NCI-H1092 (cell line): ENCODE measurements at places on chromosomes 16 and 17.

GRCh38 chr16:17356243-17356933 is 114.4 kb downstream of the XYLT1 start:
- no peak for DNase-seq

- no peak for DNase-seq
Measured at GRCh38 chr16:75379911-75380847, 53.1 kb downstream of the CFDP1 start.

GRCh38 chr17:17382971-17383370 is 79.8 kb downstream of the NT5M start:
- no peak for DNase-seq

DNA sequence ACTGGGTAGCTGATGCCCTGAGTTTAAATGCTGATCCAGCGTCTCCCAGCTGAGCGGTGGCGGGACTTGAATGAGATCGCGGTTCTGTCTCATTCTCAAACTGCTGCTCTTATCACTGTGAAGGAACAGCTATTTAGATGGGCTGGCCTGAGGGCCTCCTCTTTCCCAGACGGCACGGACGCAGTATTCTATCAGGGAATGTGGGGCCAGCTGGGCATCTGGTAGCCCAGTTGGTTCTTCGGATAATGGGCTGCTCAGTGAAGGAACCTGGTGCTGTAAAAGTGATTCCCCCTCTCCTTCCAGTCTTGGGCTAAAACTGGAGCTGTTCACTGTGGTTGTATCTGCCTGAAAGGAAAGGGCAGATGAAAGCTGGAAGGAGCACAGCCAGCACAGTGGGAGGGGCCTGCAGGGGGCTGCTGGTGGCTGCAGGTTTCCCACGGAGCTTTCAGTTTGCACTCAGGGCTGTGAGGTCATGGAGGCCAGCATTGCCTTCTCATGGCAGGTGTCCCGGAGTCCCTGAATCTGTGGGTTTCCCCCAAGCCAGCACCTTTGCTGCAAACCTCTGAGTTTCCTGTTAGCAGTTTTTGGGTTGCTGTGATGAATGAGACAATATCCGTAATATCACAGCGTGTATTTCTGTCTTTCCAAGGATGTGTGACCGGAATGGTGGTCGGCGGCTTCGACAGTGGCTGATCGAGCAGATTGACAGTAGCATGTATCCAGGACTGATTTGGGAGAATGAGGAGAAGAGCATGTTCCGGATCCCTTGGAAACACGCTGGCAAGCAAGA is 3.6 kb downstream of the IRF8 start:
- no peak for DNase-seq

GRCh38 chr17:66514227-66514806 is 211.9 kb downstream of the PRKCA start:
- DNase-seq, result no peak

- DNase-seq, result peak; percentile 93
Measured at GRCh38 chr17:77734371-77735080, 224.0 kb upstream of the TNRC6C start.

DNA sequence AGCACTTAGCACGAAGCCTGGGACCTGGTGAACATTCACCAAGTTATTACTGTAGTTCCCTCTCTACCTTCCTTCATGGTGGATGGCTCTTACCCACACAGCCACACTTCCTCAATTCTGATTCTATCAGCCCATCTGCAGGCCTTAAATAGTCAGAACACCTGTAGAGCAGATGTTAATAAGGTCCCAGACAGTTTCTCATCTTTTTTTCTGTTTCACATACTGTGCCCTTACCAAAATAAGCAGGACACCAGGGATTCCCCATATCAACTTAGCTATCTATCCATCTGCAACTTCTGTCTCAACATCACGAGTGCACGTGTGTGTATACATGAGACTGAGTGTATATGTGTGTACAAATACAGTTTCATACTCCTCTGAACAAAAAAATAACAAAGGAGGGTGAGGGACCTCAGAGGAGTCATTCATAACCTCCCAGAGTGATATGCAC is 2.8 kb downstream of the RECQL5 start:
- no peak for DNase-seq

DNA sequence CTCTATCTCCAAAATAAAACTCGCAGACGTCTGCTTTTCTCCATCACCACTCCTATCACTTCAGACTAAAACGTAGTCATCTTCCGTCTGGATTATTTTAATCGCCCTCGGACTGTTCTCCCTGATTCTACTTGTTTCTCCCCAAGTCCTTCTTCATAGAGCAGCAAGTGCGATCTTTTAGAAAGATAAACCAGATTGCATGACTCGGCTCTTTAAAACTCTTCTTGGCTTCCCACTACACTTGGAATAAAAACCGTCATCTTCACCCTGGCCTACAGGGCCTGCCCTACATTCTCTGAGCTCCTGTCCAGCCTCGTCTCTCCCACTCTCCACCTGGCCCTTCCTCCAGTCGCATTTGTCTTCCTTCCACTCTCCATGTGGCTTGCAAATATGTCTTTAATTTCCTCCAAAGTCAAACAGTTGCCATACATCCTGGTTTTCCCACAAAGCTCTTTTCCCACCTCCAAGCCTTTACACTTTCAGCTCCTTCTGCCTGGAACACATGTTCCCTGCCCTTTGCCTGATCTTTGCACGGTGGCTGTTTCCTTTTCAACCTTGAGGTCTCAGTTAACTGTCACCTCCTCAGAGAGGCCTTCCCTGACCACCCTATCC is 70.5 kb upstream of the DHX40 start:
- no peak for DNase-seq

DNA sequence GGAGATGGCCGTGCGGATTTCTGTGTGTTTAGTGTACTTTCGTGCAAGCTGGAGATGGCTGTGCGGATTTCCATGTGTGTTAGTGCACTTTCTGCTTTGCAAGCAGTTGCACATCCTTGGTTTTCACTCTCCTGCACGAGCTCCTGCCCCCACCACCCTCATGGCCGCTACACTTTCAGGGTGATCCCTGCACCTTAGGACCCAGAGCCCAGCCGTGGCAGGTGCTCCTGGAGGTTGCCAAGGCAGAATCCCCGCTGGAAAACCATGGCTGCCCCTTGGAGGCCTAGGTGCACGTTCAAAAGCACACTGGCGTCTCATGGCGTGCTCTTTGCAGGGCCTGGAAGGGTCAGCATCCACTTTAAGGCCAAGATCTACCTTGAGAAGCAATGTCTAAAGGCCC is 311.0 kb upstream of the TNRC6C start:
- no peak for DNase-seq

GRCh38 chr16:23667355-23667659 is 11.4 kb upstream of the PLK1 start:
- DNase-seq, result no peak

DNA sequence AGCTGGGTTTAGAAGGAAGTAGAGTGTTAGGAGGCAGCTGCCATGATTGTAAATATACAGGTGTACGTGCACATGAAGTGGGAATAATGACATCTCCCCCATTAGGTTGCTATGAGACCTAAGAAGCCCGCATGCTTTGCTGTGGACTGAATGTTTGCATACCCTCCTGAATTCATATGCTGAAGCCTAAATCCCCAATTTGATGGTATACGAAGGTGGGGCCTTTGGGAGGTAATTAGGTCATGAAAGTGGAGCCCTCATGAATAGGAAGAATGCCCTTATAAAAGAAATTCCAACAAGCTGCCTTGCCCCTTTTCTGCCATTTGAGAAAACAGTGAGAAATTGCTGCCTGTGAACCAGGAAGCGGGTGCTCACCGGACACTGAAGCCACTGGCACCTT is 44.0 kb downstream of the CCDC182 start:
- peak; percentile 38 for DNase-seq

DNA sequence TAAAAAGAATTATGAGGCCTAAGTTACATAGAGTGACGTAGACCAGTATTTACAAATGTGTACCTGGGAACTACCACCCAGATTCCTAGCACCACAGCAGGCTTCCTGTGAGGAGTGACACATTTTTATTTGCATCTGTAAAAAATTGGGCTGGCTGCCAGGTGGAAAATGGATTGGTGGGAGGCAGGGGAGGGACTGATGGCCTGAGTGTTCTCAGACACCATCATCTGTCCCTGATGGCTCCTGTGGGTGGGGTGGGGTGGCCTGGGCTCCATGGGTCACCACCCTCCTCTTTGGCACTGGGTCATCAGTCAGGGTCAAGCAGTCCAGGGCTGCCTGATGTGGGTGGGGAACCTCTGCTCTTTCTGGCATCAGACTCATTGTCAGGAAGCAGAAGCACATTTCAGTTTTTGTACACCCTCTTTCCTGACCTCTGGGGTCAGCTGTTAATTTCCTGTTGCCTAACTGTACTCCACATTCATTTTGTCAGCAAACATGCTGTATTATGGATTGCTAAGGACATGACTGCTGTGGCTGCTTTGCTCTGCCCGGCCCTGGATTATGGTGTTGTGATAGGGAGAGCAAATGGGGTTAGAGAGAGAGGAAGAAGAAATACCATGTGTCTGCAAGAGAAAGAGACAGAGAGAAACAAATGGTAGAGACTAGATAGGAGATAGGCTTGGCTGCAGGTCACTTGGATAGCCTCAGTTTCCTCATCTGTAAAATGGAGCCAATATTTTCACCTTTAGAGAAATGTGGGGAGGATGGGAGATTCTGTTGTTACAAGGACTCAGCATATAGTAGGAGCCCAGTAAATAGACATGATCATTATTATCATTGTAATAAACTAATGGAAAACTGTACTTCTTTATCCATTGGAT is 11.6 kb upstream of the MFAP4 start:
- no peak for DNase-seq

GRCh38 chr16:88144028-88144511 is 192.8 kb downstream of the BANP start:
- no peak for DNase-seq

- no peak for DNase-seq
Measured at GRCh38 chr17:82592289-82592766, 55.9 kb downstream of the WDR45B start.

- no peak for DNase-seq
Measured at GRCh38 chr17:75639771-75640555, 6.7 kb downstream of the SMIM5 start.

DNA sequence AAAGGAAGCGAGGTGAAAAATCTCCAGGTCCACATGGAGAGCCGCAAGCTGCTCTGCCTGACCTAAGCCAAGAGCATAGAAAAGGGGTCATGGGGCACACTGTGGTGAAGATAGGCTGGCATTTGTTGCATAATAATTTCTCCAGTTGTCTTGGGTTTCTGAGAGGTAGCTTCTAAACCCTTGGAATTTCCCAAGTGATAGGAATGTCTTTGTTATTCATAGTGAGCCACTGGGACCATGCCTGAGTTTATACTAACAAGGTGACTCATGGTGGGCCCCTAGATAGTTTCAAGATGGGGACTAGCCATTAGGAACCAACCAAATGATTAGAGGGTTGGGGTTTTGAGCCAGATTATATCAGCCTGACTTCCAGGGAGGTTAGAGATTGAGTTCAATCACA is 25.6 kb downstream of the SOST start:
- no peak for DNase-seq

DNA sequence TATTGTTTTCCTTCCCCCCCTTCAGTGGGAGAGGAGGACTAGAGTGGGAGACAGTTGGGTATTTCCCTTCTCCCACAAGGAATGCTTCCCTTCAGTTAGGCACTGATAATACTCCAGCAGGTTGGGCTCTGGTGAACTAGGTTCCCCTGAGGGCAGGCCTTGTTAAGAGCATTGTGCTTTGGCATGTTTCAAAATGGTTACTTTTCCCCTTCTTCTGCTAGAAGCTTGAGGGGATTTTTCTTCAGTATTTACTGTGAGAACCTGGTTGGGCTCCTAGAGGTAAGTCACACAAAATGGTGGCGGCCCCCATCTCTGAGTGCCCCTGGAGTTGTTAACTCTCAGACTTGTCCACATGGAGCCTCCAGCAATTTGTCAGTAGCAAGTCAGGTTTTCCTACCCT is 156.2 kb downstream of the CYB561 start:
- DNase-seq, result no peak

- DNase-seq, result no peak
Measured at GRCh38 chr16:50697881-50698767, 4.7 kb downstream of the NOD2 start.

DNA sequence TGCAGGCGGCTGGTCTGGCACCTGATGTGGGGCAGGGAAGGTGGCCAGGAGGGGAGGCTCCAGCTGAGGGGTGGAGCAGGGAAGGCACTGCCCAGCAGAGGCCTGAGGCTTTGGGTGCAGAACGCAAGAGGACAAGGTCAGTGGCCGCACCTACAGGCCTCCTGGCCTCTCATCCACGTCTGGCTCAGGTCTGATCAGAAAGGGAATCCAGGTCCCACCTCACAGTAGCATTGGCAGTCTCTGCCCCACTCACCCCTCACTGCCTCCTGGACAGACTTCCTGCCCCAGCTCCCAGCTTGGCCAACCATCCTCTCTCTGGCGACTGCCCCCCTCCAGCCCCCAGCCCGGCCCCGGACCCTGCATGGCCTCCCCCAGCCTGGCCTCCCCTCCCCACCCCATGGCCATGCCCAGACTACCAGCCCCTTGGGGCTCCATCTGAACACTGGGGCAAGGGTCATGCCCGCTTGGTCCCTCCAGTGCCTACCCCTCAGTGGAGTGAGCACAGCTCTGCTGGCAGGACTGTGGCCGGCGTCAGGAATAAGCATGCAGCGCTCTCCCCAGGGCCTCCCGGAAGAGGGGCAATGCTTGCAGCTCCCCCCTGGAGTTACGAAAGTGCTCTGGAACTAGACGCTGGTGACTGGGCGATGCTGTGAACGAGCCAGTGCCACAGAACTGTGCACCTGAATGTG is 4.6 kb downstream of the UTS2R start:
- DNase-seq, result no peak

GRCh38 chr17:4375039-4375748 is 8.7 kb upstream of the UBE2G1 start:
- no peak for DNase-seq

GRCh38 chr17:29559640-29560039 is 7.2 kb downstream of the ABHD15 start:
- no peak for DNase-seq

- no peak for DNase-seq
Measured at GRCh38 chr17:17313350-17313991, 10.3 kb downstream of the NT5M start.

GRCh38 chr16:84119368-84119767 is 2.6 kb upstream of the MBTPS1 start:
- DNase-seq, result no peak

GRCh38 chr17:55441544-55441943 is 19.9 kb upstream of the MMD start:
- no peak for DNase-seq

DNA sequence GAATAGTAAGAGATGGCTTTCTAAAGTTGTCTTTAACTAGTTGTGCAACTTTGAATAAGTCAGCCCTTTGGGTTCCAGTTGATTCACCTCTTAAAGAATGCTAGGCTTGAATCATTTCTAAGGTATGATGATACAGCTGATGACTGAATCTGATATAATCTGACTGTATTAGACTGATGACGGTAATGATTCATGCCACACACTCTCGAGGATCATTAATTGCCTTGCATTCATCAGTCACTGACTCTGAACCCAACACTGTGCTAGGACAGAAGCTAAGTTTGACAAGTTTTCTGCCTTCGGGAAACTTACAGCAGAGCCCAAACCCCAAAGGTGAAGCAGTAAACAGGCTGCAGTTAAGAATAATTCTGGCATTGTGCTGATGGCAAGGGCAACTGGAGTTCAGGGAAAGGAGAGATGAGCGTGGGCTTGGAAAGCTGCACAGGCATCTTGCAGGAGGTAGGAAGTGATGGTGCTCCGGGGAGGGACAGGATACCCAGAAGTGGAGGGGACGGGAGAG is 25.8 kb downstream of the ASIC2 start:
- DNase-seq, result no peak

GRCh38 chr16:75247249-75247648 is 4.2 kb downstream of the BCAR1 start:
- no peak for DNase-seq
